ENCODE measurements at places on chromosomes 3 and 15.

- DNase-seq: peak; percentile 17
Observed at GRCh38 chr15:68223171-68223570, 6.4 kb downstream of the CLN6 start.

- no peak for DNase-seq
Observed at GRCh38 chr3:154122912-154123559, 1.8 kb downstream of the ARHGEF26 start.

DNA sequence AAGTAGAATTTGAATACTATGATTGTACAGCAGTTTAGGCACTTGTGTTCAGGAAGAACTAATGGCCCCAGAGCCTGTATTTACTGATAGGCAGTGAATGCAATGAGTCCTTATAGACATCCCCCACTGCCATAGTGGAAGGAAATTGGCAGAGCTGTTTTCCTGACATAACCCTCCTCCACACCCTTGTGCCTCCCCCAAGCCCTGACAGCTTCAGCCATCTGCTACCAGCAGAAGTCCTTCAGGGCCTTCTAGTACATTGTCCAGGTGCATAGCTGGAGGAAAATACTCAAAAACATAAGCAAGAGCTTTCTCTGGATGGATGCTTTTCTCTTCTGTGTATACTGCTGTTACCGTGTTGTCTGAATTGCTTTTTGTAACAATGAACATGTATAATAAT is 20.6 kb downstream of the ARHGAP31 start:
- no peak for DNase-seq

GRCh38 chr15:86903642-86904421 is 824.2 kb downstream of the AGBL1 start:
- DNase-seq: no peak

GRCh38 chr3:83971666-83972065 is 987.1 kb upstream of the CADM2 start:
- no peak for DNase-seq

DNA sequence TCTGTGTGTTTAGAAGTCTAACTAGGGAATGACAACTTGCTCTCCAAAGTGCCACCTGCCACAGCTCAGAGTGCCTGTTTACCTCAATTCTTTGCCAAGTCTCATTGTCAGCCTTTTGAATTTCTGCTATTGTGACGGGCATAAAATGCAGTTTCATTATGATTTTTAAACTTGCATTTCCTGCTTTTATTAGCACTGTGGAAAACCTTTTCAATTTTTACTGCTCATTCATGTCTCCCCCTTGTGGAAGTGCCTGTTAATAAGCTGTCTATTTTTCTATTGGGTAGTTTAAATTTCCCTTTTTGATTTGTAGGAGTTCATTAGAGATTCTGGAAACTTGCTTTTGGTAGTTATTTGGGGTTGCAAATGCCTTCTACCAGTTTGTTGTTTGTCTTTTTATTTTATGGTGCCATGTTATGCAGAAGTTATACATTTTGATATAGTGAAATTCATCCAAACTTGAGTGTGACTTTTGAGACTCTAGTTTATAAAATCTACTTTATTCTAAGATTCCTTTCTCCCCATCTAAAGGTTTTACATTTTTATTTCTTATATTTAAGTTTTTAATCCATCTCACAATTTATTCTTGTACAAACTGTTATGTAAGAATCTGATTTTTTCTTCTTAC is 53.9 kb upstream of the FRMD4B start:
- no peak for DNase-seq

GRCh38 chr3:155393316-155393715 is 99.8 kb upstream of the STRIT1 start:
- no peak for DNase-seq

DNA sequence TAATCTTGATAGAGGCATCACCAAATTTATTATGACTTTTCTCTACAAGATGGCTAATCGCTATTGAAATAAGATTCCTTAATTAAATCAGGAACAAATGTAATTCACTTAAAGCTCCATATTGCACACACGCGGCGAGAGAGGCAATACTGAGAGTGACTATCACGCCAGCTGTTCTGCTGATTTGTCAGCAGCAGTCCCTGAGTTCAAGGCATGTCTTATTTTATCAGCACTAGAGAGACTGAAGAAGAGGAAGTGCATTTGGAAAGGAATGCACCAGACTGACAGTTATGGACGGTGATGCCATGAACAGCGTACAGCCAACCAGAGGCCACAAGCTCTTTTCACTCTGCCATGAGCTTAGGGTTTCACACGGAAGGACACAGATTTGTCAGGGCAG is 83.6 kb upstream of the SLCO3A1 start:
- DNase-seq: no peak

DNA sequence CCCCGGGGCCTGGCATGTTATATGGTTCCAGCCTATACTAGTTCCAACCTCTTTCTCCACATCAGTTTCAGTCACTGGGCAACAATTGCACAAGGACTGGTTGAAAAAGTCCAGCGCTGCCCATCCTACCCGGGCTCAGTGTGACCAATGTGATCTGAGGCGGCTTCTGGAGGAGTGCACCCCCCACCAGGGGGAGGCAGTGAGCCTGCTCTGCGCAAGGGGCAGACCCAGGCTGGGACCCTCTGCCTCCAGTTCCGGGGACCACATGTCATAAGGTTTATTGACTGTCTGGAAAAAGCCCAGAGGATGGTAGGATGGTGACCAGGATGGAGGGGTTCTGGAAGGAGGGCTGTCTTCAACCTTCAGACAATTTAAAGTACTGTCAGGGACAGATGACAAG is 25.6 kb upstream of the NR2E3 start:
- DNase-seq: no peak

DNA sequence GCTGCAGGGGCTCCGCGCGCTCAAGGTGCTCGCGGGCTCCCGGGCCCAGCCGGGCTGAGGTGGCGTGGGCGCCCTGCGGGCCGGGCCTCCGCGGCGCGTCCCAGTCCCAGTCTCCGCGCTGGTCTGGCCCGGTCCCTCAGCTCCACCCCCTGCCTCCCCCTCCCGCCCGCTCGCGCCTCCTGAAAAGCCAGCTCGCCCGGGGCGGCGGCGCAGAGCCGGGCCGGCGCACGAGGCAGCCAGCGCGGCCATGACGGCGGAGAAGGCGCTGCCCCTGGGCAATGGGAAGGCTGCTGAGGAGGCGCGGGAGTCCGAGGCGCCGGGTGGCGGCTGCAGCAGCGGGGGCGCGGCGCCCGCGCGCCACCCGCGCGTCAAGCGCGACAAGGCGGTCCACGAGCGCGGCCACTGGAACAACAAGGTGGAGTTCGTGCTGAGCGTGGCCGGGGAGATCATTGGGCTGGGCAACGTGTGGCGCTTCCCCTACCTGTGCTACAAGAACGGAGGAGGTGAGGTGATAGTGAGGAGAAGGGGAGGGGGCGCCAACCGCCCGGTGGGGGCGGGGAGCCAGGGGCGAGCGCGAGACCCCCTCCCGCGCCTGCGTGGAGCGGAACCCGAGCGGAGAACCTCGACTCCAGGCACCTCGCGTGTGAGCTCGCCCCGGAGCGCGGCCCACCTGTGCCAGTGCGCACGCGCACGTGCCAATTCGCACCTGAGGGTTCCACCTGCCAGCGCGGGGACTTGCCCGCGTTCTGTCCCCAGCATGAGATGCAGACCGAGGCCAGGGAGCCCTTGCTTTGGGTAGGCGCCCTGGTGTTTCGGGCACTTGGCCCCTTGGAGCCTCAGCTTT is at the start of gene SLC6A11:
Gene SLC6A11 (plus strand): TSS at position 210 of the 844 bp plus-strand sequence. CDS start 38 bp downstream, at position 248.
- DNase-seq: no peak

GRCh38 chr3:127674101-127674721 is 1.5 kb downstream of the ABTB1 start:
- peak; percentile 69 for DNase-seq

- DNase-seq: no peak
Observed at GRCh38 chr3:12629560-12629959, 34.4 kb downstream of the RAF1 start.

DNA sequence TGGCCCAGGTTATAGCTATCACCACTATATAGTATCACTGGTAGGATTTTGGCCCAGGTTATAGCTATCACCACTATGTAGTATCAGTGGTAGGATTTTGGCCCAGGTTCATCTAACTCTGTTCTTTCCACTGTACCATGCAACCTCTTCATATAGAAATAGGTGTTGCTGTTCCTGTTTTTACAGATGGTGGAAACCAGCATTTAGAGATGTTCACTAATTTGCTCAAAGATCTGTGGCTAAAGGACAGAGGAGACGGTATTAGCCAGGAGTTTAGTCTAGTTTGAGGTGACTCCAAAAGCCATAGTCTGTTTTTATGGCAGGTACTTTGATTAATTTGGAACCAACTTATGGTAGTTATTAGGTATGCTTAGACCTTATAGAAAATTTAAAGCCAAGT is 3.1 kb downstream of the LRCH3 start:
- DNase-seq: no peak

DNA sequence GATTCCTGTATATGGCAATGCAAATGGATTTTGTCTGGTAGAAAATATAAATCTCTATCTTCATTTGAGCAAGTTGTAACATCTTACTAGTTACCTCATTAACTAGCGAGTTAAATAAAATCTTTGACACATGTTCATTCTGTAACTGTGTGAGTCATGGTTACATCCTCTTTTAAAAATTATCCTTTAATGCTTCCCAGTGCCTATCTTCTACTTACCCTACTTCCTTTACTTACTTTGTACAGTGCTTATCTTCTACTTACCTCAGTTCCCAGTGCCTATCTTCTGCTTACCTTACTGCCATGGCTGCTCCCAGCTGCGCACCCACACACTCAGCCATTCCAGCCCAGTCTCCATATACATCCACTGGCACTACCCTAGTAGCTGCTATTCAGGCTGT is 71.9 kb upstream of the GOLGA8B start:
- no peak for DNase-seq

- no peak for DNase-seq
Observed at GRCh38 chr3:50259432-50260026, 9.4 kb upstream of the SEMA3B start.

DNA sequence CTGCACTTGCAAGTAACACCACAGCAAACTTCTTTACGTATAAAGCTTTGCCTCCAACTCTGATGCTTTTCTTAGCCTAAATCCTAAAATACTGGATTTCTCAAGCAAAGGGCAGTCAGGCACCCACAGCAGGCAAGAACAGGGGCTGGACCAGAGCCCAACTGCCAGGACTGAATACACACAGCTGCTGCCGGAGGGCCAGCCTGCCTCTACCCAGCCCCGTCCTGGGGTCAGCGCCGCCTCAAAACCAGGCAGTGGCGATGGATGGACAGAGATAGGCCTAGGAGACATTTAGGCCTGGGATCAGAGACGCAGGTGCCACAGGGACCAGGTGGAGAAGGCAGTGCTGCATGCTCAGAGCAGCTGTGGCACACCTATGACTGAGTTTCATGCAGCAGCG is 47.6 kb upstream of the SEC61A1 start:
- DNase-seq: no peak

- no peak for DNase-seq
Observed at GRCh38 chr15:43242616-43243015, 21.8 kb upstream of the EPB42 start.

GRCh38 chr15:89399238-89400115 is 64.9 kb upstream of the POLG start:
- DNase-seq: no peak
